Lung microvascular endothelial cell (primary cell): ENCODE measurements at places on chromosomes 5 and 9.

- DNase-seq = no peak
Measured at GRCh38 chr5:93990504-93991070, 249.2 kb upstream of the POU5F2 start.

DNA sequence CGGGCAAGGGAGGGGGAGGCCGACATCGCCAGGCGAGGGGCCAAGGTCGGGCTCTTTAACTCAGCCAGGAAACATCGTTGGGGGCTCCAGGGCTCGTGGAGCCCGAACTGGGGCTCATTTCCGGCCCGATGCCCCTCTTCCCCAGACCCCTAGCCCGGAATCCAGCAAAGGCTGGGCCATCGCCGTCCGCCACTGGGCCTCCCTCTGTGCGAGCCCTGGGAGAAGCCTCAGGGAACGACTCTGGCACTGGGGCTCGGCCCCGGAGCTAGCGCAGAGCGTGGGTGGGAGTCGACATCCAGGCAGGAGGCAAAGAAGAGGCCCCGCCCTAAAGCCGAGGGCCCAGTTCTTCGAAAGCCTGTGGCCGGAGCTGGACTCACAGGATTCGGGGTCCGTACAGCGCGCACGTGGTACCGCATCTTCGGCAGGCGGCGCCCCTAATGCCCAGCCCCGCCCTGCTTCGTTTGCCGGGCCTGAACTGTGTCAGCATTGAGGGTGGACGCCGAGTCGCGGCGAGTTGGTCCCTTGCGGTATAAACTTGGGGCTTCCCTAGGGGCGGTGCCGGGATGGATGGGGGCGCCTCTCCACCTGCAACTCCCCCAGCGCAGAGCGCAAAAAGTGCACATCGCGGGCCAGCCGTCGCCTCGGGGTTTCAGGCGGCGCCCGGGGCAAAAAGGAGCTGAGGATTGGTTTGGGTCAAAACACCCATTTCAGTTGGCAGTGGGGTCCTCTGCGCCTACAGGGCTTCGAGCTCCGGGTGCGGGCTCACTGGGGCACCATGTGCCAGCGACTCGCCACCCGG is 3.6 kb upstream of the PAX5 start:
- DNase-seq = no peak

DNA sequence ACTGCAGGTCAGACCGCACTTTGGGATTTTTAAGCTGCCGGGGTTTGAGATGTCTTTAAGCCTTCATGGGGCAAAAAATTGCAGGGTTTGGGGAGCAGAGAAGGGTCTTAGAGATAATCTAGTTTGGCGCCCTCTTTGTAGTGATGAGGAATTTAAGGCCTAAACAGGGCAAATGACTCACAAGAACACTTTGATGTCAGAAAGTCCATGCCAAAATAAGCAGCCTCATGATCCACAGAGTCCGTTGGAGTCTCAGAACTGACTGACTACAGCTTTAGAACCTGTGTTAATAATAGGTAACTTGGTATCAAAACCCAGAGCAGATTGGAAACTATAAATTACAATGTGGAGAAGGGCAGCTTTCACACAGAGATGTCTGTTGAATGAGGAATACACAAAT is 35.9 kb upstream of the PTGS1 start:
- no peak for DNase-seq

DNA sequence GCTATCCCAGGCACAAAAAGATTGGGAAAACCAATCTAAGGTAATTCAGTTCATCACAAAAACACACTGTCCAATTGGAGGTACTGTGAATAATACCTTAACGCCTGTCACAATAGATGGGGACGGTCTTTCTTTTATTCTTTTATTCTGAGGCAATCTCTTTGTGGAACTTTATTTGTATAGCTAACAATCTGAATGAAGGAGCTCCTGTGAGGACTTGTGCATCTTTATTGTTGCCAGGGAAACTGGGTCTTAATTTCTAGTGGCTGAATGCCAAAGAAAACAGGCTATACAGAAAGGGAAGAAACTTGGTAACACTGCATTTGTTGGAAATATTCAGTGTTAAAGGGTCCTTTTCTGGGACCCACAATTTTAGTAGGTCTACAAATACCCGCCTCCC is 546.9 kb upstream of the C9orf72 start:
- no peak for DNase-seq

- DNase-seq = no peak
Measured at GRCh38 chr9:33453286-33453860, 6.0 kb upstream of the AQP3 start.
